ENCODE measurements at places on chromosomes 6 and 20.
A peak's percentile ranks its signal among the peaks of the same experiment; 100 is the strongest.

- no peak for DNase-seq
Measured at GRCh38 chr20:53767206-53767930, 173.7 kb upstream of the ZNF217 start.

GRCh38 chr20:47276851-47277534, 79.5 kb downstream of the ZMYND8 start:
- peak; percentile 89 for DNase-seq

GRCh38 chr6:36912586-36912985, 26.8 kb downstream of the C6orf89 start:
- no peak for DNase-seq

- DNase-seq: no peak
Measured at GRCh38 chr6:139109558-139109957, 25.3 kb upstream of the HECA start.

GRCh38 chr20:31760519-31761240, 21.6 kb downstream of the TPX2 start:
- no peak for DNase-seq

GRCh38 chr6:110703010-110703905, 112.0 kb downstream of the CDK19 start:
- DNase-seq: no peak

GRCh38 chr6:104995989-104996617, 39.2 kb downstream of the LIN28B start:
- DNase-seq: peak; percentile 13

GRCh38 chr6:5282191-5282623, 20.9 kb downstream of the FARS2 start:
- no peak for DNase-seq

- no peak for DNase-seq
Measured at GRCh38 chr6:4531406-4531805, 244.8 kb upstream of the CDYL start.

- DNase-seq: peak; percentile 79
Measured at GRCh38 chr6:87155842-87156815, 764 bp downstream of the ZNF292 start.

GRCh38 chr6:64736421-64736950, 970.5 kb downstream of the EYS start:
- no peak for DNase-seq

DNA sequence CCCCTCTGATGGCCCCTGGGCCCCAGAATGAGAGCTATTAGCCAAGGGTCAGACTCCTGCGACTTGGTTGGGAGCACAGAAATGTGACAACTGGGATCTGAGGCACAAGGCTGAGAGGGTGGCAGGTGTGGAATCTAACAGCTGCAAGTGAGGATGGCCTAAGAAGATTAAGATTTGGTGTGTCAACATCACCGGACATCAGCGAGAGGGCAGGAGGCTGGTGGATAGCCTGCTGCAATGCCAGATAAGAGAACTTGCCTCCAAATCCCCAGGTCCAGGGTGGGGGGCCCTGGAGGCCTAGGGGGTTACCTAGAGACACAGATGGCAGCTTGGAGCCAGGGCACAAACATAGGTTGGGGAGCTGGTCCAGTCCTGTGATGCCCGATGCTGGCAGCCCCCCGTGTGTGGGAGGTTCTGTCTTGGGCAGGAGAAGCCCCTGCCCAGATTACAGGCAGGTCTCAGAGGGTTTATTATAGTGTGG, 155.8 kb downstream of the GRM4 start:
- DNase-seq: peak; percentile 35

DNA sequence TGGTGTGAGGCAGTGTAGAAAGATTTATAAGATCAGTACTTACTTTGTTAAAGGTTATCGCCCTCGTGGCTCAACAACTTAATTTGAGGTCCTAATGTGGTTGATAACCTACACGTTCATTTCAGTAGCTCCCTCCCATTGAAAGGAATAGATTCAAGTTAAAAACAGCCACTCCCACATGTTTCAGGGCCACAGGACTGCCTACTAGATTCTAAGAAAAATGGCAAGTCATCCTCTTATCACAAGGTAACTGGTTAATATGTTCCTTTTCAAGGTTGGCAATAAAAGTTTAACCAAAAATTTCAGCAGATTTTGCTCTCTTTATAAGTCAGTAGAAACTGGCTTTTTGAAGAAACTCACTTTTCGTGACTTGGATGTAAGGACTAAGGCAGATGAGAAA, 17.1 kb downstream of the GSTA2 start:
- no peak for DNase-seq

DNA sequence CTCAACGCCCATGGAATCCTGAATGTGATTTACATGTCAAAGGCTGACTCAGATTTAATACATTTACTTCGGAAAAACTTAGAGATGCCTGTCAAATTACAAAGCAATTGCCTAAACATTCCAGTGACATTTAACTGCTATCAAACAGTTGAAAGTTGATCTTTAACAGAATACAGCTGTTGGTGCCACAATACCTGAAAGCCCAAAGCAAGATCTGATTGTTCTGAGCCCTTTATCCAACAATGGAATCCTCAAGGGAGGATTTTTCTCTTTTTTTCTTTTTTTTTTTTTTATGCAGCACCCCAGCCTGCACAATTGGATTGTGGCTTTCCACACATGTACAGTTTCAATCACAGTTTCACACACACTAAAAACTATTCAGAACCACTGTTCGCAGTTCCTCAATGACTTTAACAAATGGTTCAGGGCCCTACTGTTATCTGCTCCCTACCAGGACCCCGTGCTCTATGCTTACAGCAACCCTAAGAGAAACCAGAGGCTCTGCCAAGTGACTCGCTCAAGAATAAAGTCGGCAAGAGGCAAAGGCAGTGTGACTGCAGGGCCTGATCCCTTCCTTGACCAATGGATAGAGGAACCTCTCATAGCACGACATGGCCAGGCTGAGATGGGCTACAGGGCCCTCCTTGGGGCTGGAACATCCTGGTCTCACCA, 33.3 kb downstream of the EPB41L2 start:
- DNase-seq: no peak

DNA sequence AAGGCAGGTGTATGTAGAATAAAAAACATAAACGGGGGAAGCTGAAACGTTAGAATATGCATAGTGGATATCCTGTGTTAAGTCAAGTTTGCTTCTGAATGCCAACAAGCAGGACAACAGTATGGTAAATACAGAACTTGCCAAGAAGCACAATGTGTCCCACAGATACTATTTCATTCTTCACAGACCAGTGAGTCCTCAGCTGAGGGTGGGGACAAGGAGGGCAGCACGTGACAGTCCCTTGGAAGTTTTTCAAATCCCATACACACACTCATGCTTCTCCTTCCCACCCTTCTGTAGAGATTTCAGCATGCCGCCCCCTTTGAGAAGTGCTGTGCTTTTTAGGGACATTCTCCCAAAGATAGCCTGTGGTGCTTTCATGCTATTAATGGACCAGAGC, 268.5 kb upstream of the ECI2 start:
- DNase-seq: peak; percentile 80

DNA sequence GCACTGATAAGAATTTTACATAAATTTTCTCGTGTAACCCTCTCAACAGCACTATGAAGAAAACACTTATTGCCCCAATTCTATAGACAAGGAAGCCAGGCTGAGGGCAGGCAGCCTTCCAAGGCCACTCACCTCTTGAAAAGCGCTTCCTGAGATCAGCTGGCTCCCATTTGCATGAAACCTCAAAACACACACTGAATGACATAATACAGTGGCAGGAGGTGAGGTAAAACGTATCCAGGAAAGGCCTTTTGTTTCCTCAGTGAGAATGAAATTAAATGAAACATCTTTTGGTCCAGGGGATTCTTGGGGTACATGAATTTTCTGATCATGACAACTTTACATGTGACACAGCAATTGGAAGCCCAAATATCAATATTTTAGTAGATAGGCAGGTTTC, 112.5 kb downstream of the WDR27 start:
- no peak for DNase-seq

- DNase-seq: no peak
Measured at GRCh38 chr6:137762168-137763090, 104.6 kb upstream of the TNFAIP3 start.

GRCh38 chr20:44396369-44397130, 41.1 kb downstream of the HNF4A start:
- DNase-seq: no peak

GRCh38 chr20:33211817-33212424, 5.2 kb upstream of the BPIFA3 start:
- peak; percentile 18 for DNase-seq

- DNase-seq: peak; percentile 96
Measured at GRCh38 chr6:148242180-148242579, 100.5 kb upstream of the SASH1 start.

DNA sequence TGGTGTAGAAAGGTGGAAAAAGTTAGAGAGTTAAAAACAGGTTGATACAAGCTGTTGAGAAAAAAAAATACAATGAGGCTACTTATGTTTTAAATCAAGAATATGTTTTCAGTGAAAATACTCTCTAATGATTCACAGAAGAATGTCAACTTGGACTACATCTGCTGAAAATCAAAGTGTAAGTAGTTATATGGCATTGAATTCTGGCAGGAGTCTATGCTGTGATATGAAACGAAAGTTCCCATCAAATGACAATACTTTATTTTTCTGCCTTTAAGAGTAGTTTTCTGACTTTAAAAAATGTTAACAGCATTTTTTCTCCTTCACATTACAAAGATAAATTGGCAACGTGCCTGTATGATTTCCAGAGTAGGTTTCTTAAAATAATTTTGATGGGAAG, 158.3 kb downstream of the EYA4 start:
- peak; percentile 36 for DNase-seq

DNA sequence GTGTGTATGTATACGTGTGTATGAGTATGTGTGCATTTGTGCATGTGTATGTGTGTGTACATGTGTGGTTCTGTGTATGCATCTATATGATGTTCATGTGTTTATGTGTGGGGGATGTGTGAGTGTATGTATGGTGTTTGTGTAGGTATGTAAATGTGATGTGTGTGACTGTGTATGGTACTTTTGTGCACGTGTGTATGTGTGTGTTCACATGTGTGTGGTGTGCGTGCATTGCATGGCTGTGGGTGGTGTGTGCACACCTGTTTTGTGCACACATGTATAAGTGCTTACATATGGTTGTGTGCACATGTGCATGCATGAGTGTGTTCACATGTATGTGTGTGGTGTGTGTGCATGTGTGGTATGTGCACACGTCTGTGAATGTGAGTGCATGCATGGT, 6.2 kb downstream of the THBS2 start:
- no peak for DNase-seq

DNA sequence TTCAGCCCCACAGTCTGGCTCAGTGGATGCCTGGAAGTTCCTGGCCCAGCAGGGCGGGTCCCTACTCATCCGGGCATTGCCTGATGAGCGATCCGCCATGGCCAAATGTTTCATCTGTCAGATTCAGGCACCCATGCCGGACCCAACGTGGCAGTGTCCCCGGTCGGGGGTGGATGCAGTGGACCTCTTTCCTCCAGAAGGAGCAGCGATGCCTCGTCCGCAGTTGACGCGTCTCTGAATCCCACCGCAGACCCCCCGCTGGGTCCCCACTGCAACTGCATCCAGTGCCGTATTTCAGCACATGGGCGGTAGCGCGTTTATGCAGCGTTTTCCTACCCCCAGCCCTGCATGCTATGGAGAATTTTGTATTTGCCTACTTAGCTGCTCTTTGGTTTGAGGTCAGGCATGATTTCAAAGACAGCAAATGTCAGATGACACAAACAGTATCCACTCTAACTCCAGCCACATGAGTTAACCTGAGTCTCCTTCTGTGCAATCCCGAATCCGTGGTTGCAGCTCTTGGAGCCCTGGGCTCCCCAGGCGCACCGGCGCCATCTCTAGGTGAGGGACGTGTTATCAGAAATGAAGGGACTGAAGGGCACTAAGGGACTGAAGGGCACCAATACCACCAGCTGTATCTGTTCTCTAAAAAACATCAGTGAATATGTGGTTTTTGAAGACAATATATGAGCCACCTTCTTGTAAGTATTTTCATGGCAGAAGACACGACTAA, 72.6 kb upstream of the THBS2 start:
- no peak for DNase-seq

DNA sequence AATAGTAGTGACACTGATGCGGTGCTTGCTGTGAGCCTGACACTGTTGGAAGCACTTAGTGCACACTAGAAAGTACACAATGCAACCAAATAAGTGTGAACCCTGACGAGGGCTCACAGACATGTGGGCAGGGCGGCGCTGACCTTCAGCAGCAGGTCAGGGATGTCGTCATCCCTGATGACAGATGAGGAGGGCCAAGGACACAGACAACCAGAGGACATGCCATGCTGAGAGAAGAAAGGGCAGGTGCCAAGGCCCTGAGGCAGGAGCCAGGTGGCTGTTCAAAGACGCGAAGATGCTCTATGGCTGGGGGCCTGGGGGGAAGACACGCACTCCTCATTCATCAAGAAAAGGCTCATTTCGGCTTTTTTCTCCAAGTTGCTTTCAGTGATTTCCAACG, 176.4 kb upstream of the CST7 start:
- DNase-seq: no peak

- peak; percentile 76 for DNase-seq
Measured at GRCh38 chr6:33744001-33744848, 2.5 kb downstream of the IP6K3 start.

GRCh38 chr6:137780447-137781034, 86.5 kb upstream of the TNFAIP3 start:
- DNase-seq: no peak

DNA sequence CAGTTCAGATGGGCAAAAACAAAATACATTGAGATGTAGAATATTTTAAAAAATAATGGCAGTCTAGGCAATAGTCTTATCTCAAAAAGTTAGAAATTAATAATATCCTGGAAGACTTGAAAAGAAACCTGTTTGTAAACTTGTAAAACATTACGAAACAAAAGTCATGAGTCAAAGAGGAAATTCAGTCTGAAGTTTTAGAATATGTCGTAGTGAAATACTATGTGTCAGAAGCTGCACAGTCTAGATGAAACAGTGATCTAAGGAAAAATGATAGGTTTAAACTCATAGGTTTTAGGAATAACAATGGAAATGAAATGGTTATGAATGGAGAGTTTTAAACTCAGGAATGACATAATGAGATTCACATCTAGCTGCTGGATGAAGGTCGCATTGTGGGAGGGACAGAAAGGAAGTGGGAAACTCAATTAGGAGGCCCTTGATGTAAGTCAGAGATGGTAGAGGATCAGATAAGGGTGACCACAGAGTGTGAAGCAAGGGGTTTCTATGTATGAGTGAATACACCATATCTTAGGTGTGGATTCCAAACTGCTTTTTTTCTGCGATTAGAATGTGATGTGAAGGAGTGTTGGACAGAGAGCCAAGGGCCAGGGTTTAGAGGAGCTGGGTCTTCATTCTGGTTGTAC, 2.8 kb downstream of the SNRPB2 start:
- DNase-seq: no peak

DNA sequence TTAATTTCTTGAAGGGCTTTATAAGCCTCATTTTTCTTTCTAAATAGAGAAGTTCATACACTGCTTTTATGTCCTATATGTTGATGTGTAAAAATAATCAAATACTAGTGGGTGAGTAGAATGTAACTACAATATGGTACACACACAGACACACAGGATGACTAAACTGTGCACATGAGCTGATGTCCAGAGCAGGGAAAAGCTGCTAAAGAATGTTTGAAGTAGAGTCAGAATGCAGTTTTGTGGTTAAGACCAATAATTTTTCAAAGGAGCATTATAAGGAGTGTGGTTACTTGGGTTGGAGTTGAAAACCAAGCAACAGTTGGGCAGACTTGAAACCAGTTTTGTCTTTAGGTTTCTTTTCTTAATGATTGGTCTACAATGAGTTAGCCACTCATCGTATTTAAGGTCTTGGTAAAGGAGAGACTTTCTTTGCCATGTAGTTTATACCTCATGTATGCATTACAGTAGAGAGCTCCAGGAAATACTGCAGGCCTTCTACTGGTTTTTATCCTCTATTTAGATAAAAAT, 196.6 kb downstream of the ESR1 start:
- no peak for DNase-seq

Measured in muscle of leg (tissue), 16 donors.